SK-MEL-5 (cell line): ENCODE measurements at places on chromosomes 7 and 10.

GRCh38 chr10:132703419-132704007, 82.4 kb downstream of the NKX6-2 start:
- DNase-seq = no peak

DNA sequence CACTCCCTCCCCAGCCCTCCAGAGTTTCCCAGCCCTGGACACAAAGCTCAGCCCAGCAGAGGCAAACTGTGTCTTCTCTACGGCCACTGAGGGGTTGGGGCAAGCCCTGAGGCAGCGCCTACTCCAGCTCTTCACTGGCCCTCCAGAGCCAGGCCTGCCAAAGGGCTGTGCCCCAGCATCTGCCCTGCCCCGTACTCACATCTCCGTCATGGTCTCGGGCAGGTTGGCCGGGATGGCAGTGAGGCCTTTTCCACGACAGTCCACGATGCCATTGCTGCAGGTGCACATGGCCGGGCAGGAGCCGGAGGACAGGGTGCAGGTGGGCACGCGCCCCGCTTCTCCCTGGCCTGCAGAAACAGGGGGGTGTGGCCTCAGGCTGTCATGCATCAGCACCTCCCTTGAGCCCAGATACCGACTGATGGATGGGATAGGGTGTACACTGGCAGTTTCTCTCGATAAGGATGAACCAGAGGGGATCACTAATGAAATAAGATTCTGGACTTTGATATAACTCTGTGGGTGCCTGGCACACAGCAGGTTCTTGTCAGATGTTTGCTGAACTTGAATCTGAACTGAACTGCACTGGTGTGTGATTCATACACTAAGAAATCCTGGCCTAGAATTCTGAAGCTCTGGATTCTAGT, 125.2 kb downstream of the SLIT1 start:
- DNase-seq = no peak

GRCh38 chr7:91264924-91265681, 870 bp downstream of the FZD1 start:
- DNase-seq = no peak

- no peak for DNase-seq
Measured at GRCh38 chr10:25934621-25935139, 651 bp downstream of the MYO3A start.

DNA sequence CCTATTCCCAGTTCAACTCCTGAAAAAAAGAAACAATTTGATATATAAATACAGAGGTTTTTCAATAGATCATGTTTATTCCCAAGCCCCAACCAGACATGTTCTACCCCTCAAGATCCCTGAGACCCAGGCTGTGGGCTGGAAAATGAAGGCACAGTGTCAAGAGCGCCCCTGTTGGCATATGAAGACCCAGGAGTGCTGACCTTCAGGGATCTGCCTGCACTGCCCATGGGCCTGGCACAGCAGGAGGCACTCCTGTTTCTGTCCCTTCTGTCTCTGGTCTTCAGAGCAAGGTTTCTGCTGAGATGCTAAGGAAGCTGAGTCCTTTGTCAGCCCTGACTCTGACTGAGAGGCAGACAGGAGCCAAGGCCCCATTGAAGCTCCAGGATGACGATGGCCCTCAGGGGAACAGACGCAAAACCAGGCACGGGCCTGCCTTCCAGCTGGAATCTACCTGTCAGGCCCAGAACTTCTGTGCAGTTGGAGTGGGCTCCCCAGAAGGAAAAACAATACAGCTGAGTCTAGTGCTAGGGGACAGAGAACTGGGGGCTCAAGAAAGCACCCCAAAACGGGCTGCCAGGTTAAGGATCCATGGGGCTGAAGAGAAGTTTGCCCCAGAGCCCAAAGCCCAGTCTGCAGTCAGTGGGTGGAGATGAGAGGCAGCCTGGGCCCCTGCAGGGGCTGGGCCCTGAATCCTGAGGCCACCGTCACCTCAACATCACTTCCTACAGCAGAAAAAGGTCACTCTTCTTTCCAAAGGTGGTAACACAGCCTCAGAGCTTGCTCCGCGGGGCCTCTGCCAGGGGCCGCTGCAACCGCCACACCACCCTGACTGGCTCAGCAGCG, 6.7 kb upstream of the AIFM2 start:
- no peak for DNase-seq

DNA sequence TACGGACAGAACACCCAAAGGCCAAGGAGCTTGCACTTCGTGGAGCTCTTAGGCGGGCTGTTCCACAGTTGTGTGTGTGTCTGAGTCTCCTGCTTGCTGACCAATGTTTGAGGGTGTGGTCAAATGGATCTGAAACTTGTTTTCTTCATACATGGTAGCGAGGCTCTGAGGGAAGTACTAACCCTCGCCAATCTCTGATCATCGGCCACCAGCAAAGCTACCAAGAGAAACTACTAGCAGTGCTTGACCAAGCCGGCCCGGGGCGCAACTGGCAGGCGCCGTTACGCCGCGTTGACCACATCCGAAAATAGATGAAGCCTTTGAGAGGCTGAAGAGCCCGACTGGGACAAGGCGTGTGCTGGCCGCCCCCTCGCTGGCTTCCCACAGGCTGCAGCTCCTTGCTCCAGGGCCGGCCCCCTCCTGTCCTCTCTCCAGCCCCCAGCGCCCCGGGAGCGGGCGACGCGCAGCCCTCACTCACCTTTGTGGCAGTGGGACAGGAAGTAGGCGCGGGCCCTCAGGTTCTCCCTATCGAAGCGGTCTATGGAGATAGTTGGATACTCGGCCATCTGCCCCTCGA, 384 bp downstream of the DCLRE1C start:
- peak; percentile 43 for DNase-seq

DNA sequence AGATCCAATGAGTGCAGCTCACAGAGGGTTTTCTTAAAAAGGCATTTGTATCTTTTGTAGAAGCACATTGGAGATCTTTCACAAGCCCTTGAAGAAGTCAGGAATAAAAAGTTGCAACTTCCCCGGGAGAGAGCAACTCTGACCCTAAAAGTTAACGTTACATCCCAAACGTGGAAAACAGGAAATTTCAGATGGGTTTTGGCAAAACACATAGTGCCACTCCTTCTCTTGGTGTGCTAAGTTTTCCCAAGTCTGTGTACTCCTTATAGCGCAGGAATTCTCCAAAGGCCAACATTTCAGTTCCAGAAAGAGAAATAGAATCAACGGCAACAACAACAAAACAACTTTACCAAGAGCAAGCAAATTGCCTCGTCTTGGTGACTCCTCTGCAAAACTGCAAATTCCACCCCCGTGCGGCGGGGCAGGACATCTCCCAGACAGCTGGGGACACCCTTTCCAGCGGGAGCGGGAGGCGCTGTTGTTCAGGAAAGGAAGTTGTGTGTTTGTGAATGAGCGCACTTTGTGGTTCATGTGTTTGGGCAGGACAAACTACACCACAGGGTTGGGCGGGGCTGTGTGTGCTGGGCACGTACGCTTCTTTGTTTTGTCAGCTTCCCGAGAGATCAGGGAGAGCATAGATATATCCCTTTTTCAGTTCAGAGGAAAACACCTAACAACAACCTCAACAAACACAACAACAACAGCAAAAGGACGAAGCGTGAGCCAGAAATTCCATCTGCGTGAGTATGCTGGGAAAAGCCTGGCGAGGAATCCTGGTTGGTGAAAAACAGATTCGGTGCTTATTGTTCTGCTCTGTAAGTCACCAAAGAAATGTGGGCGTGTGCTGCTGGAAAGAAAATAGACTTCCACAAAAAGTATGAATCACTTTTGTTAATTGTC, 294.7 kb upstream of the PITRM1 start:
- DNase-seq = peak; percentile 74

DNA sequence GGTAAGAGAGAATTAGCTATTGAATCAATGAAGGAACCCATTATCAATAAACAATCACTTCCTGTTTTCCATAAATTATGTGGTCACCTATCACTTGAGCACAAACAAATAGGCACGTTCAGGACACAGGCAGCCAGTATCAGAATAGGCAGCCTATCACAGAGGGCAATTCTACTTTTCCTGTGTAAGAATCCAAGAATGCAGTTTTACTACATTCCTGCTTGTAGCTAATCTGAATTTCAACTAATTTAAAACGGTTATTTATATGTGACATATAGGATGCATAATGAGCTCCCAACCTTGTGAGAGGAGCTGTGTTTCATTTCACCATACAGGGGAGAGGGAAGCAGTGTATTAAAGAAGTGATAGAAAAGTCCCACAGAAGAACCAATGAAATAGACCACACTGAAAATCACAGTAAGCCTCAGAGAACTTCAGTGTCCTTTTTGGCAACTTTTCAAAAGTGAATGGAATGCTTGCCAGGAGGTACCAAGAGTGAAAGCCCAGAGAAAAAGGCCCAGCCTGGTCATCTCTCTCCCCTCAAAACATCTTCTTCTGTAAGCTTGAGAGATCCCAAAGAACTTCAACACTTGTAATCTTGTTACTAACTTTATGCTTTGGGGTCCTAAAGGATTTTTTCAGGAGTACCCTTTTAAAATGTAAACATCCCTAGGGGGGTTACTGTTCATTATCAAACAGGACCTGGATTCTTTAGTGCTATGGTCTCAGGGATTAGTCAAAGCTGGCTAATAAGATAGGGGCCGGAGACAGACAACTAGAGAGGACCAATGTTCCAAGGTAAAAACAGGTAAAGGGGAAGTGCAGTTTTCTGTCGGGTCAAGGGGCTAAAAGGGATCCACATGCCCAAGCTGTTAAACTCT, 1.3 kb downstream of the IMMP2L start:
- peak; percentile 37 for DNase-seq

DNA sequence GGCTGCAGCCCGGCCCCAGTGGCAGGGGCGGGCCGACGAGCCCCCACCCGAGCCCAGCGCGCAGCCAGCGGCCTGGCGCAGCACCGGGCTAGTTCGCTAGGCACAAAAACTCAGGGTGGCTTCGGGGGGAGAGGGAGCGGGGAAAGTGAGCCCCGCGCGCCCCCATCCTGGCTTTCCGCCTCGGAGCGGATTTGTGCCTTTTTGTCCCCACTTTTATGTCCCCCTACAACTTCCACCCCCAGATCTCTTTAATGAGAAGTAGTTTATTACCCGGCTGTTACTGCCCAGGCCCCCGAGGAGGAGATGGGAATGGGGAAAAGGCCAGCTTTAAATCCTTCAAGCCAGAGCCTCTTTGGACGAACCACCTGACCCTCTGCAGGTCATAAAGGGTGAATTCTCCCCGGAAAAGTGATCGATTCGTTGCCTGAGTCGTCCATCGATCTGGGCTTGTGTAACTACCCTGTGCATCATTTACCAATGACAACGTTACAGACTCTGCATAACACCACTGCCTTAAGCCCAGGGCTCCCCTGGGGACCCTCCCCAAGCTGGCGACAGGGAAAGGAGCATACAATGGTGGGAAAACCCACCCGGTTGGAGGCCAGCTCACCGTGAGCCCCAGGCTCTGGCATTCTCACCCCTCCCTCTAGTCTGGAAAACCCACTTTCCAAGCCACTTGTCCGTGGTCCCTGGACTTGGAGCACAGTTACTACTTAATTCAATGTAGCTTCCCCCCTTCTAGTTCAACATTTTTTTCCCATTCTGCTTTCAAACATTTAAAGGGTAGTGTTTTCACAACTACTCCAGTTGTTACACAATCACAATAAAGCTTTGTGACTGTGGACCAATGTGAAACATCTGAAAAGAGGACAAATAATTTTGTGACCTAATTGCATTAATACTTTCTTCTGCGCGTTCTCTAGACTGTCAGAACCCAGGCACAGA, 748 bp upstream of the SH3PXD2A start:
- DNase-seq = no peak

DNA sequence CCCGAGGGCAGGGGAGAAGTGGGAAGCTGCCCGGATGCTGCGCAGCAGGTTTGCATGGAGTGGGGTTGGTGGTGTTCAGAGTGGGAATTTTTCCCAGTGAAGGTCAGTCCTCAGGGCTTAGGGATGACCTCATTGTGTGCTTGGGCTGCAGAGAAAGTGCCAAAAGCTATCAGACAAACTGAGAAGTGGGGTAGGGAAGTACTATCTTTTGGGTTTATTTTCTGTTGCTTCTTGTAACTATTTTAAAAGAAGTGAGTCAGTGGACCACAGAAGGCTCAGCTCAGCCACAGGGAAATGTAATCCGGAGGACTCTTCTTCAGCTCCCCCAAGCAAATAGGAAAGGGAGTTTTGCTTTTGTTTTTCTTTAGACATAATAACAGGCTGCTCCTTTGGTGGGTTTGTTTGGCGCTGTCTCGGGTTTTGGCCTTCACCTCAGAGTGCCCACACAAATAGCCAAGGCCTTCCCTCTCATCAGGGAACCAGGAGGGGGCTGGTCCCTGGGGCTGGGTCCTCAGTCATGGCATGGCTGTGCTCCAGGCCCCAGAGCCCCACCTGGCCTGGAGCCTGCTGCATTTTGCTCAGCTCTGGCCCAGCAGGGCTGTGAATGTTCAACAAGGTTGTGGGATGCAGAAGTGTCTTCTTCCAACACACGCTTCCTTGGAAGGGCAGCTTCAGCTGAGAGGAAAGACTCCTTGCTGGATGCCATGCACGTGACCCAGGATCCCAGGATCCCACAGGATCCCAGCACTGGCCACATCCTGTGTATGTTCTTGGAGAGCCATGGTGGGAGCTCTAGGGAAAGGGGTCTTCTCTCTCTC, 5.4 kb upstream of the FAM170B start:
- DNase-seq = no peak

DNA sequence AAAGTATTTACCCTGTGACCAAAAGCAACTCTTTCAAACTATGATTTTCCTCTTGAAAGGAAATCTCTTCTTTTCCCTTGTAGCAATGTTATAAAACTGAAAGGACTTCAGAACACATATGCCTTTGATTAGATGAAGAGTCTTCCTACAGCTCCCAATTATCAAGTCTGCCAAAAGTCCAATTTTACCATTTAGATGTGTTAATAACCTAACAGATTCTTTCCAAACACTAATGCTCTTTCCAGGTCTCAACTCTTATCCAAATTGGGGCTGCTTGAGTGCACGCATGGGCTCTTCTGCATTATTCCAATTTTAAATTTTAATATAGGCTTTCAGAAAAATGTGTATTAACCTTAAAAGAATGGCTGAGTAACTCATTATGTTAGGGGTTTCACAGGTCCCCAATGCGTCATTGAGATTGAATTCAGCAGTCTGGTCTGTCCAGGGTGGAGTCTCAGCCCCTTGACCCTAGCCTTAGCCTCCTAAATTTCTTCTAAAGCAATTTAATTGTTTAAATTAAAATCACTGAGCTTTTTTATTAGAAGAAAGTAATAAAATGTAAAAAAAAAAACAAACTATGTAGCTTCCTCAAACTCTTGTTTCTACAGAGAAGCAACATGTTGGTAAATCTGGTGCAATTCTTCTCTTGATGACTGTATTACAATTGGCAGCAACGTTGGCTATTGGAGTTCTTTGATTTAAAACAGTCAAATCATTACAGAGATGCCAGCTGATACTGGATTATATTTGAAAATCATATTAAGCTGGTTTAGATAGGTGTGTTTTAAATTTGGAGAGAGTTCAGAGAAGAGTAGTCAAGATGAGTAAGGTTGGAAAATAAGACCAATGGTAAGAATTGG, 170.4 kb downstream of the DKK1 start:
- DNase-seq = no peak

- no peak for DNase-seq
Measured at GRCh38 chr10:35340975-35341374, 4.7 kb downstream of the CCNY start.

DNA sequence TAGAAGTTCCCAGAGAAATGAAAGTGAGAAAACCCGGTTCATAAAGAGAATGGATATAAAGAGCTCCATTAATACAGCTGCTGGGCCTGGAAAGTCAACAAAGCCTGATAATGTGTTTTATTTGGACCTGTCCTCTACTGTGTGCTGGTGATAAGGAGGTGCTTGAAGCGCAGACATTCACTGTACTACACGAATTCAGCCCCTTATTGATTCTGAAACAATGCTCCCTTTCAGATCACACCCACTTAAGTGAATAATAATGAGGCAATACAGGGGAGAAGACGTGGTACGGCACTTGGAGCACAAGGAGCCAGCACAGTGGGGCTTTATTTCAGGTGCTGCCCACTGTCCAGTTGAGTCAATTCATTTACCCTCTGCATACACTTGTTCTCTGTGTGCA, 260.8 kb downstream of the FGFR2 start:
- peak; percentile 94 for DNase-seq

- no peak for DNase-seq
Measured at GRCh38 chr7:50349399-50349798, 44.9 kb downstream of the IKZF1 start.
